ENCODE measurements at places on chromosomes 7 and 10.

DNA sequence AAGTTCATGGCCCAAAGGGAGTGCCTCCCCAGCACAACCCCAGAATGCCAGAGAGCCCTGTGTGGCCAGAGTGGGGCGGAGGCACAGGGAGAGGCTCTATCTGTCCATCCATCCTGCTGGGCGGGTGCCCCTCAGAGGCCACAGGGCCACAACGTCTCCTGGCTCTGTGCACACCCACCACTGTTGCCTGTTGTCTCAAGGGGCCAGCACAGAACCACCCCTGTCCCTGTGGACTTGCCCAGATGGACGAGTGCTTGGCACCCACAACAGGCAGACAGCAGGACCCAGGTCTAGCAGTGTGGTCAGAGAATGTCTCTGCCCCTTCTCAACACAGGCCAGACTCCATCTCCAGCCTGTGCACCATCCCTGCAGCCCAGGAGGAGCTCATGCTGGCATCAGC, 92.8 kb downstream of the PAXIP1 start:
- DNase-seq: no peak

GRCh38 chr10:79488336-79488735, 24.0 kb upstream of the EIF5AL1 start:
- peak; percentile 63 for DNase-seq

- DNase-seq: no peak
Measured at GRCh38 chr7:151869455-151869854, 7.5 kb downstream of the PRKAG2 start.

DNA sequence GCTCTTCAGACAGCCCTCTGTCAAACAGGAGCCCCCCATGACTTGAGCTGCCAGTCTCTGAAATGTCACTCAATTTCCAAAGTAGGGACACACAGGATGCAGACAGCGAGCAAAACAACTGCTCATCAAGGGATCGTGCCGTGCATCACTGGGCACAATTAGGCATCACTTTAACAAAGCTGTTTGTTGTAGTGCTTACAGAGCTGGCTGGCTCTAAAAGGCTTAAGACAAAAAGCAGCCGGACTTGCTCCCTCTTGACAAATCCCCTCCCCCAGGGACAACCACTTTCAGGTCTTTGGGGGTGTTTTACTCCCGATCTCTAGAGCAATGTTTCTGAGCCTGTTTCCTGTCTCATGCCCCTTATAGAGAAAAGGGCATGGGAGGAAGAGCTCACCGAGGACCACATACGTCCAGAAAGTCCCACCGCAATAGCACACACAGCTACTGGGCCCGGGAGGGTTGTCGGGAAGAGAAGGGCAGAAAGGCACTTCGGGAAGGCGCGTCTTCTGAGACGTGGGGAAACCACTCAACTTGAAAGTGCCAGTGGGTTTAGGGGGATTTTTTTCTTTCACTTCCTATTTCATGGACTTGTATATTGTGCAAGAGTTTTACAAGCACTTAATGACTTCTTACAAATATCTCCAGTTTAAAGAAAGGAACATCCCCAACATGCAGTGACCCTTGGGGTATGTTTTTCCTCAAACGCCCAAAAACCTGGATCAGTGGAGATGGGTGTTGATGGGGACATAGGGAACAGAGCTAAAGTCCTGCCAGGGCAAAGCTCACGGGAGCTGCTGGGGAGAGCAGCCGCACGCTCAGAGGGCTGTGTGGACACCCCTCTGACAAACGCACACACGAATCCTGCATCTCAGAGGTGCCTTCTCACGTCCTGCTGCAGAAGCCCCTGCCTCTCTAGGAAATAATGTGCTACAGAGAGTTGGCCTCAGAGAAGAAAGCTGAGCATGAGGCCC, 27.1 kb downstream of the LRRC20 start:
- no peak for DNase-seq

- DNase-seq: no peak
Measured at GRCh38 chr7:135748770-135749169, at the start of gene FAM180A. TSS of gene FAM180A (minus strand) at chr7:135748813. CDS start at chr7:135748580, 233 bp downstream.

GRCh38 chr7:76053461-76053860, 5.6 kb downstream of the MDH2 start:
- DNase-seq: no peak

- DNase-seq: no peak
Measured at GRCh38 chr7:24715171-24715570, 42.1 kb downstream of the GSDME start.

DNA sequence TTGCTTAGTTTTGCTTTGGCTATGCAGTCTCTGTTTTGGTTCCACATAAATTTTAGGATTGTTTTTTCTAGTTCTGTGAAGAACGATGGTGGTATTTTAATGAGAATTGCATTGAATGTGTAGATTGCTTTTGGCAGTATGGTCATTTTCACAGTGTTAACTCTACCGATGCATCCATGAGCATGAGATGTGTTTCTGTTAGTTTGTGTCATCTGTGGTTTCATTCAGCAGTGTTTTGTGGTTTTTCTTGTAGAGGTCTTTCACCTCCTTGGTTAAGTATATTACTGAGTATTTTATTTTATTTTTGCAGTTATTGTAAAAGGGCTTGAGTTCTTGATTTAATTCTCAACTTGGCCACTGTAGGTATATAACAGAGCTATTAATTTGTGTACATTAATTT, 78.2 kb upstream of the ZNF92 start:
- DNase-seq: no peak
